Transverse colon (tissue), 4 donors: ENCODE measurements at places on chromosomes 13 and 19. TPM values are rescaled to one million over a fixed set of nuclear protein-coding genes. Genes with fewer than 3 reads are reported as not detected.

The ACER1 gene
- total RNA-seq = 9.2 TPM

The SHD gene
- total RNA-seq = 39.3 TPM

The HCST gene
- total RNA-seq = not detected

The CRLF1 gene
- total RNA-seq = 21.0 TPM

The ZNF575 gene
- not detected for total RNA-seq

The APLP1 gene
- 1.00 TPM for total RNA-seq

The ZNF724 gene
- 3.0 TPM for total RNA-seq

The CEACAM16 gene
- total RNA-seq = not detected

The NEK5 gene
- total RNA-seq = not detected

The GRK1 gene
- not detected for total RNA-seq

The GPC6 gene
- total RNA-seq = 5.7 TPM

The TTYH1 gene
- total RNA-seq = 1.3 TPM

The PGLYRP1 gene
- not detected for total RNA-seq
